ENCODE measurements at places on chromosomes 11 and 22.

GRCh38 chr22:49452362-49452946 lies 375.2 kb downstream of the BRD1 start:
- no peak for DNase-seq

- no peak for DNase-seq
Observed at GRCh38 chr11:104451197-104451893, 287.4 kb upstream of the PDGFD start.

- peak; percentile 39 for DNase-seq
Observed at GRCh38 chr11:87454241-87454640, 416.5 kb downstream of the TMEM135 start.

DNA sequence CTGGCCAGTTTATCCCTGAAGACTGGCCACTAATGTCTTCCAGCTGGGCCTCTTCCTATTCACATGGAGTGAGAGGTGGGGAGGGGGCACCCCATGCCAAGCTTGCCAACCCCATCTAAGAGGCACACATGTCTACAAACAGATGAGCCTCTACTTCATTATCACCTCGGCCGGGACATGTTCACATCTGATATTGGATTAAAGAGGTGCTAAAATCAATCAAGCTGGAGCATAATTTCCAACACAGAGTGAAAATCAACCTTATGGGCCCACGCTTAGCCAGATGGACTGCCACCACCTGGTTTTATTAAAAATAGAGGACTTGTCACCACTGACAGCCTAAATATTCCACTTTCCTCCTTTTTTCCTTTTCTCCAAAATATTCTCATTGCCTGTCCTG lies 162.6 kb upstream of the NARS2 start:
- DNase-seq, result no peak

DNA sequence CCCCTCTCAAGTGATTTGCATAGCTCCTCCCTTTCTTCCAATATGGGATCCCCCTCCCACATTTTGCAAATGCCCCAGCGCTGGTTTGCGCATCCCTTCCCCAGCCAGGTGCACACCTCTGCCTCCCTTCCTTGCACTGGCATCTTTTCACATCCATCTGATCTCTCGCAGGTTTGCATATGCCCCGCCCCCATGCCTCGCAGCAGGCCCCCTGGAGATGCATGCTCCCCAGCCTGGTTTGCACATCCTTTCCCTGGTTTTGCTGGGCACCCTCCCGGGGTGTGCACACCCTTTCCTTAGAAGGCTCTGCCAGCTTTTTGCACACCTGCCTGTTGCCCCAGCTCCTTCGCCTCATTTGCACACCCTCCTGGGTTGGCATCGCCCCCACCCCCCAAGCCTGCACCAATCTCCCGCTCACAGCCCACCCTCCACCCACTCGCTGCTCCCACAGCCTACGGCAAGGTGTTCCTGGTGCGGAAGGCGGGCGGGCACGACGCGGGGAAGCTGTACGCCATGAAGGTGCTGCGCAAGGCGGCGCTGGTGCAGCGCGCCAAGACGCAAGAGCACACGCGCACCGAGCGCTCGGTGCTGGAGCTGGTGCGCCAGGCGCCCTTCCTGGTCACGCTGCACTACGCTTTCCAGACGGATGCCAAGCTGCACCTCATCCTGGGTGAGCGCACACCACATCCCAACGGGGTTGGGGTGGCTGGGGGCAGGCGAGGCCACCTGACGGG lies 917 bp downstream of the RPS6KA4 start:
- DNase-seq, result no peak

DNA sequence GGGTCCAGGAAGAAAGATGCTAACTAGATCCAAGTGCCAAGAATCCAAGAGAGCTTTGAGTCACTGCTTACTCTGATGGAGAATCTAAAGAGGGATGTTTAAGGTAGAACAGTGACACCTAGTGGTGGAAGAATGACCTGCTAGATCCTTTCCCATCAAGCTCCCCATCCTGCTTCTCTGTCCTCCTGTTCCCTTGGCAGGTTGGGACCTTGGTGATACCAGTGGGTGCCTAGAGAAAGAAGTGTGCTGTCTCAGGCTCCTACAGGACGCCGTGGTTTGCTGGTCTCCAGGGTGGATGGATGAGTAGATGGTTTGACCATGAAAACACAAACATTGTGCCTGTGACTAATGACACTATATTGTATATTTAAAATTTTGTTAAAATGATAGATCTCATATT lies 383.7 kb downstream of the TMEM135 start:
- DNase-seq, result peak; percentile 83

DNA sequence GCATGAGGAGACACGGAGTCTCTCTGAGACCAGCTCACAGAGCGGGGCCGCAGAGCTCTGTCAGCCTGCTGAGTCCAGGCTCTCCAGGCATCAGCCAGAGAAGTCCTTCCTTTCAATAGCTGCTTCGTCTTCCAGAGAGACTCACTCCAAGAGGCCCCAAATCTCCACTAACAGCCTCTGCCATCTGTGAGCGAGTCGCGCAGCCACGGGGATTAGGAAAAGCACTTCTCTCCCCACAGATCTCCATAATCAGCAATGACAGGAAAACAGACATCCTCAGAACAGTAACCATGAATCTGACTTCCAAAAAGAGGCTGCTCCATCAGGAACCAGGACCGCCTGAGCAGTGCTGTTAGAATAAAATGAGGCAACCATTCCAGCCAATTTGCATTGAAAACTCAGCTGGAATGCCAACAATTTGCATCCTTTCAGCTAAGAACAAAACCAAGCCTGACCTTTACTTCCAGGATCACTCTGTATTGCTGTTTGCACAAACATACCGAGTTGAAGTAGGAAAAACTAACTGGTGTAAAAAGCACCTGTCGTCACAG lies 65.4 kb downstream of the SMCO4 start:
- DNase-seq, result no peak

- DNase-seq, result peak; percentile 67
Observed at GRCh38 chr11:44788536-44789261, 61.9 kb downstream of the TSPAN18 start.

DNA sequence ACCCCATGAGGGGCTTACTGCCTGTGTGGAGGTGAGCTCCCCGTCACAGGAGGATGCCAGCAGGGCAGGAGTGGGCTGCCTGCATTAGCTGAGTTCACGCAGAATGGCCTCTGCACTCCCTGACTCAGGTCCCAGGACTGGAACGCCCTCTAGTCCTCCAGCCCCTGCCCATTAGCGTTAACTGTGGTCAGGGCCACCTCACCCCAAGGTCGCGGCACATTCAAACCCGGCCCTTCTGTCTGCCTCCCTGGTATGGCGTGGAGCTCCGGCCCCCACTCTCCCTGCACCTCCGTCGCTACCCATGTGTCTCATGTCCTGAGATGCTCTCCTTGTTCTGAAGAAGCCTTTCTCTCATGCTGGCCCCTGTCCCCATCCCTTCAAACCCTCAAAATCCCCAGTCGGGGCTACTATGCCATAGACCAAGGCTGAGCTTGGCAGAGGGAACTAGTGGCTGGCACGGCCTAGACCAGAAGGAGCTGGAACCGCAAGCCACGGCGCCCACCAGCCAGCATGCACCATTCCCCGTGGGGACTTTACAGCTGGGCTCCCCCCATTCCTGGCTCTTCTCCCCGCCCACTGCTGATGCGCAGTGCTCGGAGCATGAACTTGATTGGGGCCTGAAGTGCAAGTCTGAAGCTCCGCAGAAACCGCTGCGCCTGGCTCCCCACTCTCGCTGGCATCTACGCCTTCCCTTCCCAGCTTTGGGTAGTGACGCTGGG lies 79.5 kb upstream of the RTL6 start:
- DNase-seq, result no peak

GRCh38 chr22:38468443-38469305 lies 778 bp downstream of the KDELR3 start:
- peak; percentile 48 for DNase-seq

GRCh38 chr11:14269692-14270573 lies 89.0 kb downstream of the RRAS2 start:
- DNase-seq, result no peak

GRCh38 chr11:95289378-95290101 lies 58.5 kb upstream of the SESN3 start:
- no peak for DNase-seq

DNA sequence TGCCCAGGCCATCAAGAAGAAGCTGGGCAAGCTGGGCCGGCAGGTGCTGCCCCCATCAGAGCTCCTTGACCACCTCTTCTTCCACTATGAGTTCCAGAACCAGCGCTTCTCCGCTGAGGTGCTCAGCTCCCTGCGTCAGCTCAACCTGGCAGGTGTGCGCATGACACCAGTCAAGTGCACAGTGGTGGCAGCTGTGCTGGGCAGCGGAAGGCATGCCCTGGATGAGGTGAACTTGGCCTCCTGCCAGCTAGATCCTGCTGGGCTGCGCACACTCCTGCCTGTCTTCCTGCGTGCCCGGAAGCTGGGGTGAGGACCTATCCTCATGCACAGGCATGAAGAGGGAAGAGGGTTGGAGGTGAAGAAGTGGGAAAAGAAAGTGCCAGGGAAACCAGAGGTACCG lies 5.3 kb upstream of the NHERF4 start:
- no peak for DNase-seq

- DNase-seq, result peak; percentile 43
Observed at GRCh38 chr22:44735518-44736428, 16.6 kb upstream of the ARHGAP8 start.

DNA sequence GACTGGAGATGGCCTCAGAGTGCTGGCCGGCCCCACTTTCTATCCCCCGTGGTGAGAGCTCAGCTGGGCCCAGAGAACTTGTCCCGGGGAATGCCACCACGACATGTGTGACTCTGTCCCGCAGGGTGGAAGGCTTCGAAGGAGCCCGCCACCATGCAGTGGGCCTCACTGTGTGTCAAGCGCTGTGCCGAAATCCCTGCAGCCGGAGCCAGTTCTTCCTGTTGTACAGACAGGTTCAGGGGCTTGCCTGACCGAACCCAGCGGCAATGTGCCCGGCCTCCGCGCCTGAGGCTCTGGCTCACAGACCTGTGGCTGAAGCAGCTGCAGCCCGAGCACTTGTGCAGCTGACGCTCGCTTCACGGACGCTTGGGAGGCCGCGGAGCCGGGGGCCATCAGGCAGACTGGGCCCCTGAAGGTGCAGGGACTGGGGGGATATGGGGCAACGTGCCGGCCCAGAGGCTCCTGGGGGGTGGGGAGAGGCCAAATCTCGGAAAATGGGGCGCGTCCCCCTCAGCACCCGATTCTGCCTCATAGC lies 650 bp downstream of the PPM1F start:
- DNase-seq, result no peak

GRCh38 chr11:88596786-88597185 lies 259.2 kb upstream of the CTSC start:
- no peak for DNase-seq

DNA sequence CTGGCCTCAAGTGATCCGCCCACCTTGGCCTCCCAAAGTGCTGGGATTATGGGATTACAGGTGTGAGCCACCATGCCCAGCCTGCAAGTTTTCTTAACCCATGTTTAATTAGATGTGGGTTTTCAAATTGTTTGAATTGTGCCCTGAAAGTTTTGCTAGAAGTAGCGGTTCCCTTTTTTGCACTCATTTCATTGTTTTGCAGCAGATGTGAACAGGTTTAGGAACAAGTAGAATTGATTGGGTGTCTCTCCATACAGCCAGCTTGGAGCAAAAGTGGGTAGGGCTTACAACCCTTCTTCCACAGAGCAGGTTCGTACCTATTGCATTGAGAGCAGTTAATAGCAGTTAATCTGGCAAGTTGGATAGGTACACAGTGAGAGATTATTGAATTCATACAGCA lies 16.1 kb downstream of the EWSR1 start:
- DNase-seq, result no peak

DNA sequence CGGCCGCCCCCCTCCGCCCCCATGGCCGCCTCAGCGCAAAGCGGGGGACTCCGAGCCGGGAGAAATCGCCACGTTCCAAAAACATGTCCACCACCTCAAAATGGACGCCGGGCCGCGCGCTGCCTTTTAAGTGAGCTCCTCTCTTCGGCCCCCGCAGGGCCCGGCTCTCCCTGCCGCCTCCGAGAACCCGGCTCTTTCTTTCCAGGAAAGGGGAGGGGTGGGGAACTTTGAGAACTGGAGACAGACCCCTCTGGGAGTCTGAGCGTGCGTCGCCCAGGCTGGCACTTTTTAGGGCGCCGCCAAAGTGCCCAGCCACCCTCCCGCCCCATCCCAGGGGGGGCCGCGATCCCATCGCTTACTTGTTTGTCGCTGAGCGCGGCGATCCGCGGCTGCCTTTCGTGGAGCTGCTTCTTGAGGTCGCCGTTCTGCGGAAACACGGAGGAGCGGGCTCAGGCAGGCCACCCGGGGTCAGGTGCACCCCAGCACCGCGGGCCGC lies 1.6 kb downstream of the PHF21B start:
- no peak for DNase-seq

GRCh38 chr11:75656044-75656727 lies 12.7 kb downstream of the MAP6 start:
- DNase-seq, result peak; percentile 59

- DNase-seq, result no peak
Observed at GRCh38 chr22:49480331-49480730, 347.3 kb downstream of the BRD1 start.

DNA sequence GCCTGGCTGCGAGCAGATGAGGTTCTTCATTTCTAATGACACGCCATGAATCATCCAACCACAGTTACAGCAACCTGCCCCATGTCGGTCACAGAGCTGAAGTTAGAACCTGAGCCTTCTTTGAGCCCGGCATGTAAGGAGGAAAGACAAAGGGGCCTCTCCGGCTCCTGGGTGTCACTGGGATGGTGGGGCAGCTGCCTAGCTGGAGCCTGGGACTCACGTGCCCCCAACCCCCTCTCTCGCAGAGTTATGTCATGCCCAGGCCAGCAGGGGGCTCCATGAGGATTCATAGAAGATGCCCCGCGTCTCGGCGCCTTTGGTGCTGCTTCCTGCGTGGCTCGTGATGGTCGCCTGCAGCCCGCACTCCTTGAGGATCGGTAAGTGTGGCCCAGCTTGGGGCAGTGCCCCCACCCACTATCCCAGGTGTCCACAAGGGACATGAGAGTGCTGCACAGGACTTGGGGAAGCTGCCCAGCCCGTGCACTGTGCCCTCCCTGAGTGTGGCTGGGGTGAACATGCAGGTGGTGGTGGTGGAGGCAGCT lies 148.5 kb downstream of the GRIK4 start:
- peak; percentile 4 for DNase-seq

DNA sequence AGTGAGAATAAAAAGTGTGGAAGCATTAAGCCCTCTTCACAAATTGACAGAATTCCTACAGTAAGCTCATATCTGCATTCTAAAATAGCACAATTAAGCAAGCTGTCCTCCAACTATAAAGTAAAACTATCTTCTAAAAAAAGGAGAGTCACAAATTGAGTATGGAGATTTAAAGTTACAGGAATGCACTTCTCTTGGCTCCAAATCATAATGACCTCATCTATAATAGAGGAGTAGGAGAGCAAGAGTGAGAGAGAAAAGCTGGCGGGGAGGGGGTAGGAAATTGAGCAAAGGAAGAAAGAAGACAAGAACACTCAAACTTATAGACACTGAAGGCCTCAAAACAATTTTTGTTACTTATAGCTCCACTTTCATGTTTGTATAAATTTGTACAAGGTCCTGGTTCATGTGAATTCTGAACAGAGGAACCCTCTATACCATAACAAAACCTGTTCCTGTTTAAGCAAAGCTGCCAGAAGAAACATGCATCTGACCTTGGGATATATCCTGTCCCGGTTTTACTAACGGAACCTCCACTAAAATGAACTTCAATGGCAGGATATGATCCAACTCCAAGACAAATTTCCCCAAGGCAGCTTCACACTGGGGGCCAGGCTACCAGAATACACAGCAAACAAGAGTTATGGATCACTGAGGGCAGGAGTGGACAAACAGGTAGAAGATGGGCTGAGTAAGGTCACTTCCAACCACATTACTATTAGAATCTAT lies 37.2 kb downstream of the SLC35F2 start:
- peak; percentile 25 for DNase-seq

All from fibroblast of skin of back (primary cell).